IMR-90 (cell line): ENCODE measurements at places on chromosomes 12 and 14. TPM values are rescaled to one million over a fixed set of nuclear protein-coding genes. Genes with fewer than 3 reads are reported as not detected.

DNA sequence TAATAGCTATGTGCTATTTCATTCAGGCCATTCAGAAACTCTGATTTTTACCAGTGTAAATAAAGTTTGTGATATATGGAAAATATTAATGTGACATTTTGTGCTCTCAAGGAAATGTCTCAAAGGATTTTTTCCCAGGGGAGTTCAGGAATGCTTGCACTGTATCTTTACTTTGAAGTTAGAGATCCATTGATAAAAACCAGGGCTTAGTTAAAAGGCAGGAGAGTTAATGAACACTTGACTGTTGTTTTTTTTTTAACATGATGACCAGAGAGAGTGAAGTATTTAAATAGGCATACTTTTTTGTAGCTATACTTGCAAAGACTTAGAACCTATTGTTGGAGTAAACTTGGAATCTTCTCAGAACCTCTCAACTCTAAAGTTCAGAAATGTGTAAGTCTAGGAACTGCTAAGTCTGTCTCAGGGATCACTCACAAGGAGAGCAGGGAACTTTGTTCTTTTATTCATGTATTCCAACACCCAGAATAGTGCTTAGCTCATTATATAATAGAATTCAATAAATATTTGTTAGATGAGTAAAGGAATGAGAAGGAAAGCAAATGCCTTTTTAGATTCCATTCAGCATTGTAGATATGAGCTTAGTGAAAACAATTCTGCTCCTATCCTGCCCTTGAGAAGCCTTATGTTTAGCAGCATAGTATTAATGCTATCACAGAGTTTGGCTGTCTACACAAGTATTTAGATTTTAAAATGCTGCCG, 117.5 kb downstream of the DAAM1 start:
- peak; percentile 84 for DNase-seq

- no peak for DNase-seq
Measured at GRCh38 chr12:6959058-6959804, 8.1 kb downstream of the PTPN6 start.

- DNase-seq, result peak; percentile 32
Measured at GRCh38 chr14:100285021-100285912, 21.0 kb downstream of the SLC25A29 start.

DNA sequence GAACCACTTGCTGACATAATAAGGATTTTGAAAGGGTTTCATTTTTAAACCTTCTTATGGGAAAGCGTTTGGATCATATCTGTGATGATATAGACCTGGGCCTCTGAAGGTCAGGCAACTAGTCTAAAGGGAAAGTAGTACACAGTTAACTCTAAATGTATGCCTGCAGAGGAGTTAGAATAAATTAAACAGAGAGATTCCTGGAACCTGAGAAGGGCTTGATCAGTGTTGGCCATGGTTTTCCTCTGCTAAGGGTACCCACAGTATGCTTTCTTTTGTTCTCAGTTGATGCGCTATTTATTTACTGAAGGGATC, 14.4 kb upstream of the POLR3B start:
- no peak for DNase-seq

TMEM52B gene
- total RNA-seq, result 2.0 and 3.1 TPM in 2 replicates

GRCh38 chr14:58027904-58028303, 124.1 kb downstream of the ARMH4 start:
- no peak for DNase-seq

- DNase-seq, result no peak
Measured at GRCh38 chr14:71539650-71540285, 392.5 kb upstream of the RGS6 start.

GRCh38 chr12:131282292-131283080, 328.8 kb downstream of the ADGRD1 start:
- no peak for DNase-seq

CLEC4D gene
- total RNA-seq, result not detected in 2 replicates

DNA sequence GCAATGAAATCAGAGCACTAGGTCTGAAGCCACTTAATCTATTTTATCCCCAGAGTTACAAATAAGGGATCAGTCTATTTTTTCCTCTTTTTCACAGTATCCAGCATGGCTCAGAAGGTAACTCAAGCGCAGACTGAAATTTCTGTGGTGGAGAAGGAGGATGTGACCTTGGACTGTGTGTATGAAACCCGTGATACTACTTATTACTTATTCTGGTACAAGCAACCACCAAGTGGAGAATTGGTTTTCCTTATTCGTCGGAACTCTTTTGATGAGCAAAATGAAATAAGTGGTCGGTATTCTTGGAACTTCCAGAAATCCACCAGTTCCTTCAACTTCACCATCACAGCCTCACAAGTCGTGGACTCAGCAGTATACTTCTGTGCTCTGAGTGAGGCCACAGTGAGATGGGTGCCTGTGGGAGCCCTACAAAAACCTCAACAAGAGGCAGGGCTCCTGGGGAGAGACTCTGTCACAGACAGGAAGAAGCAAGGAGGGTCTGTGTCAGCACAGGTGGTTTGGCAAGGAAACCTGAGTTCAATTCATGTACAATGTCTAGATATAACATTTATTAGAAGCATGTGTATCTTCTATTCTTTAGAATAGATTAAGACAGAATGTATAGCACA, 334.3 kb upstream of the OR4E1 start:
- no peak for DNase-seq

TSHR gene
- total RNA-seq, result not detected in 2 replicates

LRRC23 gene
- 8.9 and 11.1 TPM in 2 replicates for total RNA-seq

DNA sequence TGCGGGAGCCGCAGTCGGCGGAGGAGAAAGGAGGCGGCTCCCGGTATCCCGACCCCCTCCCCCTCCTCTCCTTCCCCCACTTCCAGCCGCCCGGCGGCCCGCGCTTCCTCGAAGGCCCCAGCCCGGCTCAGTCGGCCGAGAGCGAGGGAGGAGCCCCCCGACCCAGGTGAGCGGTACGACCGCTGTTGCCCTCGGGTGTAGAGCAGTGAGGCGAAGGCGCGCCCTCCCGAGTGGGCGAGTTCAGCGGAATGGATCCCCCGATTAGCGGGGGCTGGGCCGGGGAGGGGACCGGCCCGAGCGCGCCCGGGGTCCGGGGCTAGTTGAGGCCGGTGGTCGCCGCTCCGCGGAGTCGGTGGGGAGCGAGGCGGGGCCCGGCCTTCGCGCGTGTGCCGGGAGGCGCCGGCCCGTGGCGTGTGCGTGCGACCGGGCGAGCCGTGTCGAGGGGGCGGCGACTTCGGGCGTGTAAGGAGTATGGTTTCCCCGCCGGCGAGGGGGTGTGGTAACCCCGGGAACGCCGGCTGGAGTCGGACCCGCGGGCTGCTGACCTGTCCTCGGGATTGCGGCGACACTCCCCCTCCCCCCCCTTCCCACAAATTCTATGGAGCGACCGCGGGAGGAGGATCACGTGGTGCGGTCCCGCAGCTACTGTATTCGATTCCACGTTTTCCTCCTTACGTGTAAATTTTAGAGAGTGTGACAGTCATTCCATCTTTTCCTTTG, 501 bp downstream of the RIMKLB start:
- DNase-seq, result peak; percentile 16

HOXC13 gene
- total RNA-seq, result not detected in 2 replicates

NPFF gene
- not detected in 2 replicates for total RNA-seq

- DNase-seq, result peak; percentile 38
Measured at GRCh38 chr12:124695861-124696260, 128.4 kb upstream of the NCOR2 start.

P2RX2 gene
- not detected in 2 replicates for total RNA-seq

GZMB gene
- not detected in 2 replicates for total RNA-seq

FLRT2 gene
- total RNA-seq, result 11.1 and 13.1 TPM in 2 replicates

- no peak for DNase-seq
Measured at GRCh38 chr14:60188115-60188514, 22.9 kb upstream of the DHRS7 start.

- DNase-seq, result no peak
Measured at GRCh38 chr12:26499979-26500640, 304.7 kb downstream of the SSPN start.

HIP1R gene
- 9.7 and 13.8 TPM in 2 replicates for total RNA-seq

RAD51AP1 gene
- total RNA-seq, result 6.5 and 15.3 TPM in 2 replicates

DNA sequence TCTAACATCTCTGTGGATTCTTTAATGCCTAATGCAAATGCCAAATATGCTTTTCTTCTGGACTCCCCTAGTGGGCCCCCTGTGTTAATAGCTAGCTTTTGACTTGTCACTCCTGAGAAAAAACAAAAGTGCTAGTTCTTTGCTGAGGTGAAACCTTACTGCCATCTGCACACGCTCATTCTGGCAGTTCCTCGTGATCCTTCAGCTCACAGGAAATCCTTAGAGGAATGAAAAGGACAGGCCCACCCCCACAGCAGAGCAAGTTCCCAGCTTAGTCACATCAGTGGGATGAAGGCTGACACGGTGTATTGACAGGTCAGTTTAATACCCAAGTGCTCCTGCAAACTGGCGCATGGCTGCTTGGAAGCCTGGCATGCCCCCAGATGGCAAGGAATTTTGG, 165.1 kb upstream of the ATP2B1 start:
- peak; percentile 52 for DNase-seq
